Hepatocyte (in vitro differentiated cells): ENCODE measurements at places on chromosomes 3 and 15. TPM values are rescaled to one million over a fixed set of nuclear protein-coding genes. Genes with fewer than 3 reads are reported as not detected.

DNA sequence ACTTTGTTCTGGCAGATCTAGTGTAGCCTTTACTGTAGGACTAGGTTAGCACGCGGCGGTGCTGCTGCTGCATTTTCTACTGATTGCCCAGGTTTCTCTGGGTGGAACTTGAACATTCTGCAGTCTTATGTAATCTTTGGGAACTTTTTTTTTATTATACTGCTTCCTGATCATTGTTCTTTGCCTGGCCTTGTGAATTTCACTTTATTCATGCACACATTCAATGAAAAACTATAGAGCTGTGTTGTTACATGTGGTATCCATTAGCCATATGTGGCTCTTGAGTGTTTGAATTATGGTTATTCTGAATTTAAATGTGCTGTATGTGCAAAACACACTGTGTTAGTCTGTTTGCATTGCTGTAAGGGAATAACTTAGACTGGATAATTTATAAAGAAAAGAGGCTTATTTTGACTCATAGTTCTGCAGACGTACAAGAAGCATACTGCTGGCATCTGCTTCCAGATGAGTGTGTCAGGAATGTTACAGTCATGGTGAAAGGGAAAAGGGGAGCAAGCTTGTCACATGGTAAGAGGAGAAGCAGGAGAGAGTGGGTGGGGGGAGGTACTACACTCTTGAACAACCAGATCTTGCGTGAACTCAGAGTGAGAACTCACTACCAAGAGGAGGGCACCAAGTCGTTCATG is 26.5 kb downstream of the MEF2A start:
- peaks cover 5% of the 10 kb centered on the region for H3K4me1 ChIP-seq
- peak overlapping the region; percentile 35 for H3K27ac ChIP-seq
- H3K4me3 ChIP-seq: no peak overlapping the region

DNA sequence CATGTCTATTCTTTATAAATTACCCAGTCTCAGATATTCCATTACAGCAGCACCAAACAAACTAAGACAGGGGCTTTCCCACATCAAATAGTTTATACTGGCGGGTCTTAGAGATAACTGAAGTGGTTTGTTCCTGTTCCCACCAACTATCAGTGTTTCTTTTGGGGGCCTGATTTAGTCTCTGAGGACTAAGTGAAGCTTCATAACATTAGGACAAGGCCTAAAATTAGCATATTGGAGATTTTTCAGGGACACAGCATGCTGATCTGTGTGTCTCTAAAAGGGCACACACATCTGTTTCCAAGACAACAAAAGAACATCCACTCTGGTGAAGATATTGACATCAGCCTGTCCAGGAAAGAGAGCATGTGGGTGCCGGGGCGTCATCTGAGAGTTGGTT is 72.6 kb upstream of the SEMA6D start:
- no peaks in the 10 kb centered on the region for H3K36me3 ChIP-seq
- DNase-seq: no peak
- no peak overlapping the region for H3K4me3 ChIP-seq
- no peak overlapping the region for H3K27ac ChIP-seq
- no peaks in the 10 kb centered on the region for H3K27me3 ChIP-seq
- no peaks in the 10 kb centered on the region for H3K4me1 ChIP-seq

- peaks cover 19% of the 10 kb centered on the region for H3K4me1 ChIP-seq
- H3K27ac ChIP-seq: peak overlapping the region; percentile 28
- H3K27me3 ChIP-seq: no peaks in the 10 kb centered on the region
- no peak for DNase-seq
- H3K4me3 ChIP-seq: no peak overlapping the region
These were observed 49.2 kb upstream of the LRRFIP2 start for GRCh38 chr3:37223576-37223975.

Gene SMAD6
- total RNA-seq: 26.4 and 35.4 TPM in 2 replicates
